ENCODE measurements at places on chromosomes 11 and 22.

GRCh38 chr11:103055221-103055890, 36.6 kb downstream of the DCUN1D5 start:
- no peak for DNase-seq

DNA sequence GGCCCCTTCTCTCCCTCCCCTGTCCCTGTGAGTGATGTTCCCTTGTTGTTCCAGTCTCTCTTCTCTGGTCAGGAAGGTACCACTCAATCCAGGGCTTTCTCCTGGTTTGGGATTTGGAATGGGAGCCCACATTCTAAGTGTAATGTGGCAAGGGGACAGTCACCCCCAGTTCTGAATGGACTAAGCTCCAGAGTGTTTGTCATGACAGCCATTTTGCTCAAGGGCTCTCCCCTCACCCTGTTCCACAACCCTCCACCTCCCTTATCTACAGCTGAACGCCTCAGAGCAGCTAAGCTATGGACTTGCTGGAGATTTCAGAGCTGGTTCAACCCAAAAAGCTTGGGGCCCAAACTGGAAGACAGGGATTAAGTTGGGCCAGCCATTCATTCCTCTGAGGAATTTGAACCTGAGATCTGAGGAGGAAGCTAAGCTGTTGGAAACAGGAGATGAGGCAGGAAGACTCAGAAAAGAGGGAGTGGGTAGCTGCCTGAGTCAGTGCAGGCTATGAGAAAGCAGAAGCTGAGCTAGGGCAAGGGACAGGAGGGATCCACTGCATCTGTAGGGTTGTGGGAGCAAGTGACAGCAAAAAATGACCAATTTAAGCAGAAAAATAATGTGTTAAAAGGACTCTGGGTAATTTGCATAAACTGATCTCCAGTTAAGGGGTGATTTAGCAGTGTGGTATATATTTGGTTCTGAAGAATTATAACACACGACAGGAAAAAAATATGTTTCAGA, 22.9 kb upstream of the FCHSD2 start:
- no peak for DNase-seq

DNA sequence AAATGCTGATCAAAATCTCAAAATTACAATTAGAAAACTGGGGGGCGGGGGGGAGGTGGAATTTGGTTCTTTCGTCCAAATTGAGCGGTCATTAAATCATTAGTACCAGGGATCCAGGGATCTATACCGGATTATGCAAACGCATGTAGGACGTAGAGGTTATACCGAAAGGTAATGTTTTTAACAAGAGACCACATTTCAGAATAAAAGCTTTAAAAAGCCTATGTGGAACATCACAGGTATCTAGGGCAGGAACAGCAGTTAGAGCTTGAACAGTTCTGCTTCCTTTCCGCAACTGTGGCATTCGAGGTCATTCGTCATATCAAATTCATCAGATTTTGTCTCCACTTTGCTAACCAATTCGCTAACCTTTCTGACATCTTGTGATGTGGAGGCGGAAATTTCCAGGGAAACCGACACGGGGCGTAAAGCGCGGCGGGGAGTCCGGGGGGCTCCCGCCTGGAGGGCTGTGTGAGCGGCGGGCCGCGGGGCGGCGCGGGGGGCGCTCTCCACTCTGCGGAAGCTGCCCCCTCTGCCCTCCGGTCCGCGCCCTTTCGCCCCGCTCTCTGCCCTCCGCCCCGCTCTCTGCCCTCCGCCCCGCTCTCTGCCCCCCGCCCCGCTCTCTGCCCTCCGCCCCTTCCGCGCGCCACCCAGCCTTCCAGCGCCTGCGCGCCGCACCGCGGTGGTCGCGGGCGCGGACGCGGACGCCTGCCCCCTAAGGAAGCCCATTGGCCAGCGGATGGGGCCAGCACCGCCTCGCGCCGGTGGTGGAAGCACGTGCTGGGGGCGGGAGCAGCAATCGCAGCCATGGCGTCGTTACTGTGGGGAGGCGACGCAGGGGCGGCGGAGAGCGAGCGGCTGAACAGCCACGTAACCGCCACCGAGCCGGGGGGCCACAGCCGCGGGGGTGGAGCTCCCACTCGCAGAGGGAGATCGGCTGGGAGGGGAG, at the start of gene DDX25:
Gene DDX25, plus strand, starts transcription at position 798 of the 949 bp plus-strand sequence. Its CDS starts 10 bp downstream, at position 808.
- no peak for DNase-seq

DNA sequence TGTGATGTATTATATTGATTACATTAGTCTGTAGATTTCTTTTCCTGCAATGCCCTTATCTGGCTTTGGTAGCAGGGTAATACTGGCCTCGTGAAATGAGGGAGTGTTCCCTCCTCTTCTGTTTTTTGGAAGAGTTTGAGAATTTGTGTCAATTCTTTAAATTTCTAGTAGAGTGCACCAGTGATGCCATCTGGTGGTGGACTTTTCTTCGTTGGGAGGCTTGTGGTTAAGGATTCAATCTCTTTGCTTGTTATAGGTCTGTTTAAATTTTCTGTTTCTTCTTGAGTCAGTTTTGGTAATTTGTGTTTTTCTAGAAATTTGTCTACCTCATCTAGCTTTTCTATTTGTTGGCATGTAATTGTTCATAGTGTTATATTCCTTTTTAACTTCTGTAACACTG, 18.9 kb downstream of the SHANK3 start:
- DNase-seq, result no peak

DNA sequence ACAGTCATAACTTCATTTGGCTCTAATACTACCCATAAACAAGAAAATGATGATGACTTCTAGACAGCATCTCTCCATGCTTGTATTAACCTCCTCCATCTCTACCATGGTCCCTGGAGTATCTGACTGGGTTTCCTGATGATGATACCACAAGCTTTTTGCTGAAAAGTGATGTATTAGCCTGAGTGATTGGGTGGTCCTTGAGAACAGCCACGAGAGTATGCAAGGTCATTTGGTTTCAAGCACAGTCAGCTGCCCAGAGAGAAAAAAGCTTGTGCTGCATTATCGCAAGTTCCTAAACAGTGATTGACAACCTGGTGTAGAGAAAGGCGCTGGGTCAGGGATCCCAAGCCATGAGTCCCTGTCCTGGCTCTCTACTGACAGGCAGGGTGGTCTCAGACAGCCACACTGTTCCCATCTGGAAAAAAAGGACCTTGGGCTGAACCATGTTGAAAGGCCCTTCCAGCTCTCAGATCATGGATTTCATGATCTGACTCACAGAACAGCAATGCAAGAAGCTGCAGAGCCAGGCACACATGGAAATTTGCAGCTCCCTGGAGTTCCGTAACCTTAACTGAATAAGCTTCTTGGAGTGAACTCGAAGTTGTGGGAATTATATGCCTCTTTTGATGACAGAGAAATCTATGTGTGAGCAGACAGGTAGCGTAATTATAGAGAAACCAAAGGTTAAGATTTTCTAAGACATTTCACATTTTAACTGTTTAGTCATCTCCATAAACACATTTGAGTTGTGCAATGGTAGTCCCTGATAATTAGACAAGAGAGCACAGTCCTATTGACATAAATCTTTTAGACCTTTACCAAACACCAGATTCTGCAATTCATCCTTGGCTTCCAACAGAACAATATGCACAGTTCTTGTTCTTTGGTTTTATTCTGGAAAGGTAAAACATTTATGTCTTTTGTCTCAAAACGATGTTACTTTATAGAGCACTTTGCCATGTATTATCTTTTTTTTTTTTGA, 54.1 kb upstream of the UBASH3B start:
- no peak for DNase-seq

GRCh38 chr11:5036669-5037068, 9.7 kb upstream of the OR52J3 start:
- DNase-seq, result no peak
